ENCODE measurements at places on chromosomes 16 and 17.

GRCh38 chr16:77822661-77823060, 34.3 kb downstream of the VAT1L start:
- DNase-seq: no peak

DNA sequence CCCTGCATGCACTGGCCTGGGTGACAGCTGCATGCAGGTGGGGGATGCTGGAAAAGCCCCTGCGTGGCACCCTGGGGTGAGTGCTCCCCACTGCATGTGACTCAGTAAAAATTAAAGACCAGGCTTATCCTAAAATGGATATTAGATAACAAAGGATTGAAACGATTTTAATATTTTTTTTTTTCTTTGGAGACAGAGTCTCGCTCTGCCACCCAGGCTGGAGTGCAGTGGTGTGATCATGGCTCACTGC, 334.9 kb downstream of the C16orf95 start:
- DNase-seq: peak; percentile 9

GRCh38 chr16:51149251-51149661, 1.8 kb downstream of the SALL1 start:
- DNase-seq: no peak

- no peak for DNase-seq
Observed at GRCh38 chr17:81295676-81296381, 722 bp upstream of the SLC38A10 start.

GRCh38 chr16:81823111-81823510, 44.0 kb downstream of the PLCG2 start:
- DNase-seq: peak; percentile 84

- DNase-seq: peak; percentile 65
Observed at GRCh38 chr16:49649013-49649765, 206.7 kb downstream of the ZNF423 start.

GRCh38 chr17:17416400-17417360, 60.1 kb upstream of the MED9 start:
- DNase-seq: peak; percentile 34

DNA sequence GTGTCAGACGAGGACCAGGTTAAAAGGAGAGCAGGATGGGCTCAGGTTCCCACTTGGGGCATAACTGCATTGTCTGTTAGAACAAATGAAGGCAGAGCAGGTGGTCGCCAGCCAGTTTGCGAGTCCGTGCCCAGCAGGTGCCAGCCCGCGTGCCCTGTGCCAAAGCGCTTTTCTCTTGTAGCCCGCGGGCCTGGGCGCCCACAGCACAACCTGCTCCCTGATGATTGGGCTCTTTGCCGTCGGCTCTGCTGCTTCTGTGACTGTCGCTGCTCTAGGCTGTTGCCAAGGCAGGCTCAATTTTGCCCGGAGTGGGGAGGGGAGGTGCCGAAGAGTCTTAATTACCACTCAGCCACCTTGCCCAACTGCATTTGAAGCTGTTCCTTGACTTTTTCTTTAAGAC, 21.1 kb downstream of the KNOP1 start:
- DNase-seq: no peak

DNA sequence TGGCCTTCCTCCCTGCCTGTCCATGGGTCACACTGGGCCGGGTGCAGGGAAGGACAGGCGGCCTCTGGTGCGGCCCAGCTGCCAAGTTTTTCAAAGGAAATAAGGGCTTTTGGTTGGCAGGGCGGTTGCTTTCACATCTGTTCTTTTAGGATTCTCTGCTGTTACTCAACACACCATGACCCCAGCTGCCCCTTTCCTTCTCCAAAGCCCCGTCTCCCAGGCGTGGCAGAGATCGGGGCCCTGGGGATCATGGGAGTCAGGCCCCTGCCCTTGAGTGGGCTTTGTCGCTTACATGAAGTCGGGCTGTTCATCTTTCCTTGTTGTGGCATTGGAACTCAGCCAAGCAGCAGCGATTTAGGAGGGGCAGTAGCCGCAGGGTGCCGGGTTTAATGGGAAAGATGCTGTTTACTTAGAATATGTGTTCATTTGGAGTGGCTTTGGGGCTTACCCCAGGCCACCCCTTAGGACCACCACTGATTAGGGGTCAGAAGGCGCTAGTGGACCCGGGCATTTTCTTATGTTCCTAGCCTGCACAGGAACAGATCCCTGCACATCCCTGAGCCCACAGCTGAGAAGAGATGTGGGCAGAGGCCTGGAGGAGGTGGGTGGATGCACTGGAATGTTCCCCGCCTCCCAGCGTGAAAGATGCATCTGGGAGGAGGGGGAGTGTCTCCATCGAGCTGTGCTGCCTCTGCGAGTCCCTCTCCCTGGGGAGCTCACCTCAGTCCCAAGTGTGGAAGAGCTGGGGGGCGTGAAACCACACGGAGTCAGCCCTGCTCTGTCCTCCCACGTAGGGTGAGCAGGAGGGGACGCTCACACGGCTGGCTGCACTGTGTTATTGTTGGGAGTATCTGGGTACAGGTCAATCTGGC, 6.8 kb upstream of the ADCY7 start:
- no peak for DNase-seq

- DNase-seq: no peak
Observed at GRCh38 chr17:27239046-27239445, 54.9 kb upstream of the WSB1 start.

- DNase-seq: no peak
Observed at GRCh38 chr17:28968231-28968913, 17.1 kb upstream of the PHF12 start.

DNA sequence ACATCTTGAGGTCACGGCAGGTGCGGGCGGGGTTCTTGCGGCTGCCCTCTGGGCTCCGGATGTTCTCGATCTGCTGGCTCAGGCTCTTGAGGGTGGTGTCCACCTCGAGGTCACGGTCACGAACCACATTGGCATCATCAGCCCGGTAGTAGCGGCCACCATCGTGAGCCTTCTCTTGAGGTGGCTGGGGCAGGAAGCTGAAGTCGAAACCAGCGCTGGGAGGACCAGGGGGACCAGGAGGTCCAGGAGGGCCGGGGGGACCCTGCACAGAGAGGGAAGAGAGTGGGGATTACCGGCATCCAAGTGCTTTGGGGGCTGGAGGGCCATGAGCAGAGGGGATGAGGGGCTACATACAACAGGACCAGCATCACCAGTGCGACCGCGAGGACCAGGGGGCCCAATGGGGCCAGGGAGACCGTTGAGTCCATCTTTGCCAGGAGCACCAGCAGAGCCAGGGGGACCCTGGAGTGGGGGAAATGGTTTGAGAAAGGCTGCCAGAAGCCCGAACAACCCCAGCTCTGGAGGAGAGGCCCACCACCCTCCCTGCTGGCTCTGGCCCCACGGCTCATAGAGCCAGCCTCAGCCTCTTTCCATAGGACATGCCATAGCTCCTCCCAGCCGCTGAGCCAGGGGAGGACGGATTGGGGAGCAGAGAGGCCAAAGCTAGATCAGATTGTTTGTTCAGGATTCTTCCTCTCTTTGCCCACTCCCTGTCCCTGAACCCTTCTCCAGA, 14.6 kb downstream of the COL1A1 start:
- DNase-seq: no peak

- DNase-seq: no peak
Observed at GRCh38 chr16:73912281-73912680, 384.3 kb upstream of the PSMD7 start.

- DNase-seq: no peak
Observed at GRCh38 chr16:31474773-31475738, 3.1 kb downstream of the TGFB1I1 start.

- no peak for DNase-seq
Observed at GRCh38 chr16:505479-506245, 21.9 kb upstream of the CAPN15 start.

GRCh38 chr17:35890774-35891155, 10.6 kb upstream of the CCL5 start:
- no peak for DNase-seq

All from posterior vena cava (tissue), 2 donors.